Left renal cortex interstitium (tissue), 4 donors: ENCODE measurements at places on chromosomes 1 and 21.

GRCh38 chr1:148388260-148389026, 94.7 kb downstream of the PPIAL4G start:
- DNase-seq = peak; percentile 81

- DNase-seq = no peak
Observed at GRCh38 chr1:57017717-57018116, 51.9 kb upstream of the C8B start.

- no peak for DNase-seq
Observed at GRCh38 chr1:234727018-234727940, 117.3 kb upstream of the IRF2BP2 start.

DNA sequence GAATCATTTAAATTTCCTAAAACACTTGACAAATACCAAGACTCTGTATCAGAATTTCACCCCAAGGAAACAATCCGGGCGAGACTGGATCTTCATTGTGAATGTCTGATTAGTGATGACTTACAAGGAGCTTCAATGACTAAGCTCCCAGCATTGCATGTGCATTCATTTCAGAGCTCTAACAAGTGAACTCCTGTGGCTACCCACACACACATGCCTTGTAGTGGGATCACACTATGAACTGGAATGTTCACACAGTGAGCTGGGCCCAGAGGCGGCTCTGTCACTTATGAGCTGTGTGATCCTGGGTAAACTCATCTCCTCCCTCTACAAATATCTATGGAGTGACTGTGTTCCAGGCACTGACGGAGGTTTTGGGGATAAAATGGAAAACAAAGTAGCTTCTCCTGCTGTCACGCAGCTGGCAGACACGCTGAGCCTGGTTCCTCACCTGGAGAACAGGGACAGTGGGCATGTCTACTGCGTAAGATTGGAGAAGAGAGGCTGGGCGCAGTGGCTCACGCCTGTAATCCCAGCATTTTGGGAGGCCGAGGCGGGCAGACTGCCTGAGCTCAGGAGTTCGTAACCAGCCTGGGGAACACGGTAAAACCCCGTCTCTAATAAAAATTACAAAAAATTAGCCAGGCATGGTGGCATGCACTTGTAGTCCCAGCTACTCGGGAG, 56.9 kb downstream of the CLSTN1 start:
- DNase-seq = no peak

- DNase-seq = no peak
Observed at GRCh38 chr1:30763651-30764248, 6.2 kb upstream of the LAPTM5 start.

DNA sequence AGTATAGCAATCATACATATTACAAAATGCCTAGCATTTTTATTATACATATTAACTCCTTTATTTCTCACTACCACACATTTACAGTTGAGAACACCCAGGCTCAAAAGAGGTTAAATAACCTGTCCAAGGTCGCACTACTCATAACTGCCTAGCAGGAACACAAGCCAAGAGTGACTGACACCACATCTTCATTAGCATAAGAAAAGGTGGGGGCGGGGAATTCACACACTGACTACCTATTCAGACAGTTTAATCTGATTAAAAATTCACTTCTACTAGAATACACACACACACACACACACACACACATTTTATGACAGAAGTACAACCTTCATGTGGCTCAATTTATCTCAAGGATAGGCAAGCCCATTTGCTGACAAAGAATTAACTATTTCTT, 77.8 kb upstream of the CACHD1 start:
- DNase-seq = no peak

DNA sequence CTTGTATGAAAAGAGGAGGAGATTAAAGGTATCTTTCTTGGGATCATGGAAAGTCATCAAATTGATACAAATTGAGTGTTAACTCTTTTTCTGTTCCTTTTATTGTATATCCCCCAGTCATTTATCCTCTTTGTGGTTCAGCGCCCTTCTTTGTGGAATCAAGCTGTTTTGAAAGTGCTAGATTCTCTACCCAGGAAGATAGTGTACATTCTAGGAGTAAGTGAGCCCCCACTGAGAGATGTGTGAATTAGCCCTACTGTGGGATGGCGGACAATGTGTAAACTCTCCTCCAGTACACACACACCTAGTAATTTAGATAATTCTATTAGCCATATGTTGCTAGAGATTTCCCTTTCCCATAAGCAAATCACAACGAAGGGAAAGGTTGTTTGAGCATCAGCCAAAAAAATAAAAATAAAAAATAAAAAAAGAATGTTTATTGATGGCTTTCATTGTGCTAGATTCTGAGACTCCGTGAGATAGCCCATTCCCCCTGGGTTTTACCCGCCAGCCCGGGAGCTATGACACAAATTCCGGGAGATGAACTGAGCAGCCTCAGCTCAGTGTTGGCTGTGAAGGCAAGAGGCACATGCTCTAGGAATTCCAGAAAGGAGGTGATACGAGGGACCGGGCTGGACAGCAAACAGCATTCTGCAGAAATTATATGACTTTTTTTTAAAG, 378.4 kb upstream of the RUNX1 start:
- no peak for DNase-seq

DNA sequence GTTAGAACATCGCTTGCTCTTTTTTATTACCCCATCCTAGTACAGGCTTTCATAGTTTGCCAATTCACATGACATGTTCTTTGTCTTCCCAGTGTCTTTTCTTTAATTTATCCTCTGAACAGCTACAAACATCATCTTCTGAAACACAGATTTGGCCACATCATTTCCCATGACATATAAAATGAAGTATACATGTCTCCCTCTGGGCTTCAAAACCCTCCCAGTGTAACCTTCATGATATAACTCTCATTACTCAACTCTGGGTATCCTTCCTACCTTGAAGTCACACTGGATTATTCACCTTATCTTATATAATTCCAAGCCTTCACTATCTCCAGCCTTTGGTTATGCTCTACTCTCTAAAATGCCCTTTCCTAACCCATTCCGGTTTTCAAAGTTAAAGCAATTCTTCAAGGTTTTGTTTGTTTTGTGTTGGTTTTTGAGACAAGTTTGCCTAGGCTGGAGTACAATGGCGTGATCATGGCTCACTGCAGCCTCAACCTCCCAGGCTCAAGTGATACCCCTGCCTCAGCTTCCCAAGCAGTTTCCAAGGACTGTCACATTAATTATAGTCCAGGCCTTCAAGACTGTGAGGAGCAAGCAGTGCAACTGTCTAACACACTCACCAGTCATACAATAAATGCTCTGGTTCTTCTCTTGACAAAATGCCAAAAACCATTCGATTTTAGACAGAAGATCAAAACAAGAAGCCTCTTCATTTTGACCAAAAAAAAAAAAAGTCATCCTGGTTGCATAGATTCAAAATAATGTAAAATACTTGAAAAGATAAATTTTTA, 5.8 kb downstream of the RGS1 start:
- DNase-seq = no peak

- DNase-seq = no peak
Observed at GRCh38 chr1:25818569-25818968, 1.2 kb upstream of the MTFR1L start.

GRCh38 chr1:170356585-170356984, 175.4 kb upstream of the GORAB start:
- no peak for DNase-seq

DNA sequence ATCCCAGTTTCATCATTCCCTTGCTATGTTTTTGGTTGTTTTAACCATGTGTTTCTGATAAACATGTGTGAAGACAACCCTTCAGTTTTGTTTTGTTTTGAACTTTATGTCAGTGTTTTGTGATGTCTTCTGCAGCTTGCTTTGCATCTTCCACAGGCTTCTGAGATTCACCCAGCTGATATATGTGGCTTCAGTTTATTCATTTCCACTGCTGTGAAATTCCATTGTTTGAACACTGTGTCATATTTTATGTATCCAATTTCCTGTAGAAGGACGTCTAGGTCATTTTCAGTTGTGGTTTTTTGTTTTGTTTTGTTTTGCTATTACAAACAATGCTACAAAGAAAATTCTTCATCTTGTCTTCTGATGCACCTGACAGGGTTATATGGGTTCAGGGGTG, 27.2 kb upstream of the SLC26A9 start:
- no peak for DNase-seq

GRCh38 chr1:50697440-50698421, 262.3 kb downstream of the FAF1 start:
- DNase-seq = no peak

DNA sequence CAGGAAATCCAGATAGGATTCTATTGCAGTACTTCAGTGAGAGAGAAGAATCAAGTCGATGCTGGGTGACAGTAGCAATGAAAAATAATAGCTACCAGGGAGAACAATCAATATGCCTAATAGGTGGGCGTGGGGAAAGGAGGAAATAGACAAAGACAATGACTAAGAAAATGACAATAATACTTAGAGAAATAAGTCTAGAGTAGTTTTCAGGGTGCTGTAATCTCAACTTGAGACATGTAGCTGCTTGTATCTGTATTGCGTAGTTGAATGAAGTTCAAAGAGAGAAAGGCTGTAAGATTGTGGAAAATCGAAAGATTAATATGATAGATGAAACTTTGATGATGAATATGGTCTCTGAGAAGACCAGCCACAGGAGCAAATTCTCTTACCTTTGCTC, 2.6 kb downstream of the STXBP3 start:
- no peak for DNase-seq

- no peak for DNase-seq
Observed at GRCh38 chr1:18920931-18921330, 18.6 kb upstream of the ALDH4A1 start.

DNA sequence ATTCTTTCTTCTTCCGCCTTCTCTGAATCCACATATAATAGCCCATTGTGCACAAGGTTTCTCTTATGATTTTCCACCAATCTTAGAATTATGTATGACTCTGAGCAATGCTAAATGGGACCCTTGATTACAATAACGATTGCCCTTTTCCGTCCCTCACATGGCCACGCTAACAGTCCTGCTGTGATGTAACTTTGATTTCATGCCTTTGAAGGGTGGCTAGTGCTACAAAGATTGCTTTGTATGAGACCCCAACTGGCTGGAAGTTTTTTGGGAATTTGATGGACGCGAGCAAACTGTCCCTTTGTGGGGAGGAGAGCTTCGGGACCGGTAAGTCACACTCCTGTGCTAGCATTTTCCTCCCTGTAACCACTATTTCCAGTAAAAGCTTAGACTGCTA, 45.3 kb downstream of the PGM1 start:
- DNase-seq = no peak

DNA sequence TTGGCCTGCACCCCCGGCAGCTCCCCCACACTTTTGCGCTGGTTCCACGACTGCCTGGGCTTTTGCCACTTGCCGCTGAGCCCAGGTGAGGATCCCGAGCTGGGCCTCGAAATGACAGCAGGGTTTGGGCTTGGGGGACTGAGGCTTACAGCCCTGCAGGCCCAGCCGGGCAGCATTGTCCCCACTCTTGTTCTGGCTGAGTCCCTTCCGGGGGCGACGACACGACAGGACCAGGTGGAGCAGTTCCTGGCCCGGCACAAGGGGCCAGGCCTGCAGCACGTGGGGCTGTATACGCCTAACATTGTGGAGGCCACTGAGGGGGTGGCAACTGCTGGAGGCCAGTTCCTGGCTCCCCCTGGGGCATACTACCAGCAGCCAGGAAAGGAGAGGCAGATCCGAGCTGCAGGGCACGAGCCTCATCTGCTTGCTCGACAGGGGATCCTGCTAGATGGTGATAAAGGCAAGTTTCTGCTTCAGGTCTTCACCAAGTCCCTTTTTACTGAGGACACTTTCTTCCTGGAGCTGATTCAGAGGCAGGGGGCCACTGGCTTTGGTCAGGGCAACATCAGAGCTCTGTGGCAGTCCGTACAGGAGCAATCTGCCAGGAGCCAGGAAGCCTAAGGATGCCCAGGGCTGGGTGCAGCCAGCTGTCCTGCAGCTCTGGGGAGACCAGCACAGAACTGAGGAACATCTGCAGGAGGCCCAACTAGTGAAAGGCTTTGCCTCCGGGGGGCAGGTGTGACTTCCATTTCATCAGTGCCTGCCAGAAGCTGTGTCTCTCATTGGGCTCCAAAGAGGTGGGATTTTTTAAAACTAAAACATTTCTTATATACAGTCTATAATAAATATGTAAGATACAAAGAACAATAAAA, 1.2 kb downstream of the HPDL start:
- DNase-seq = no peak

DNA sequence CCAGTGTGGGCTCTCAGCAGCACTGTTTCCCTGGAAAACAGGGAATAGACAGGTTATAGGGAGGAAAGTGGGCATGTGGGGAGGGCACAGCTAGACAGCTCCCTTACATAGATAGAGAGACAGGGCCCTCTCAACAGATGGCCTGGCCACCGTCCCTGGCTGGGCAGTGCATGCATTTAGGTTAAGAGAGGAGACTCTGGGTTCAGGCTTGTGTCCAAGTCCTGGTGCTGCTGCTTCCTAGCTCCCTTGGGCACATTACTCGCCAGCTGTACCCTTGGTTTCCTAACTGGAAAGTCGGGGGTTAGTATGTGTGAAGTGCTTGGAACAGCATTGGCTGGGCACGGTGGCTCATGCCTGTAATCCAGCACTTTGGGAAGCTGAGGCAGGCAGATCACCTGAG, 9.1 kb downstream of the PLOD1 start:
- no peak for DNase-seq

GRCh38 chr1:113292603-113293255, 97.6 kb upstream of the MAGI3 start:
- DNase-seq = no peak

GRCh38 chr1:170674986-170675385, 11.1 kb downstream of the PRRX1 start:
- DNase-seq = no peak

DNA sequence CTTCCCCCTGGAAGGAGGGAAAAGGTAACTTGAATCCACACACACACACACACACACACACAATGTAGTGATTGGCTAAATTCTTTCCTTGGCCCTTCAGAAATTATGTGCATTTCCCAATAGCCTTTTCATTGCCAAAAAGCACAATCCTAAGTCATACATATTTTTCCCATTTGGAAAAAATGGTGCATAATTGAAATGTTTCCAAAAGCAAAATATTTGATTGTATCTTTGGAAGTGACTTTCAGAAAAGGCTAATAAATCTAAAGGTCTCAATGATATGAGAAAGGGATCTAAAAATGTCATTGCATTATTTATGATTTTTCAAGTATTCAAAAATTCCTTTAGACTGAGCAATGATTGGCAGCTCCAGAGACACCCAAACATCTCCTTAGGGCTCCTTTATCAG, 43.5 kb upstream of the NEK7 start:
- DNase-seq = no peak

DNA sequence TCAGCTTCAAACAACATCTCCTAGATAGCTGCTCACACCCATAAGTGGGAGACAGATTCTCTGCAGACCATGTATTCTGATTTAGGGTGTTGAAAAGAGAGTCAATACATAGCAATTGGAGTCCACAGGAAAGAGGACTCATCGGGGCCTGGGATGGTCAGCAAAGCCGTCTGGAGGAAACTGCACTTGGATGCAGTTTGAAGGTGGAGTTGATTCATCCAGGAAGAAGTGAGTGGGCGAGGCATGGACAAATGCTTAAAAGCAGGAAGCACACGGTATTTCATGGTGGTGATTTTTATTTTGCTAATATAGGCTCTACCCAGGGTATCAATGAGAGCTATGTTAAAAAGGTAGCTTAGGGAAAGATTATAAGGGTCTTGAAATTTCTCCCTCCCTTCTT, 36.8 kb upstream of the DIRAS3 start:
- DNase-seq = no peak
